ENCODE measurements at places on chromosomes 16 and 17.

DNA sequence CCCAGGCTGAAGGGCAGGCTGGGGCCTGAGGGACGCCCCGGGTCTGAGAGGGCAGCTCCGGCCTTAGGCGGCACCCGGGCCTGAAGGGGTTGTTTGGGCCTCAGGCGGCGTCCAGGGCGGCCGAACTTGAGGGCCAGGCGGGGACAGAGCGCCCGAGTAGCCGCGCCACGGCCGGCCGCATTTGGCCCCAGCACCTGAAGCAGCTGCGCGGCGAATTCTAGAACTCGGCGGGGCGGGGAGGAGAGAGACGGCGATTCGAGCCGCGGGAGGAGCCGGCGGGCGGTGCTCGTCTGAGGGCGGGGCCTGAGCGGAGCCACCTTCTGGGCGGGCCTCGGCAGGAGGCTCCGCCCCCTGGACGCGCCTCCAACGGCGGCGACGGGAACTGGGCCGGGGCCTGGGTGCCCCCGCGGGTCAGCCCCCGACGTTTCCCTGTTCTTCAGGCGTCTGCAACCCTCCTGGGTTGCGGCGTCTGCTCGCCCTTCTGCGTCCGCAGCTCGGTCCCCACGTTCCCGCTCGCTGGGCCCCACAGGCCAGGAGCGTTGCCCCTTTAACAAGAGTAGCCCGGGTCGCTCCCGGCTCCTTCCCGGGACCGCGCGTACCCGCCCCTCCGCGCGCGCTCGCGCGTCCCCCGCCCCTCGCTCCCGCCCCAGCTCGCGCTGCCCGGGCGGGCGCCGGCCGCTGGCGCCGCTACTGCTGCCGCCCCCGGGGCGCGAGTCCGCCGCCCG lies at the start of the genes INCA1 and KIF1C:
INCA1 (minus strand) TSS at position 221 of the 725 bp plus-strand sequence. CDS start 3,085 bp downstream, outside the sequence.
KIF1C (plus strand) TSS at position 649 of the 725 bp plus-strand sequence. CDS start 2,297 bp downstream, outside the sequence.
- DNase-seq: peak; percentile 90

GRCh38 chr16:19696328-19696727 lies 21.7 kb downstream of the KNOP1 start:
- DNase-seq: peak; percentile 72

DNA sequence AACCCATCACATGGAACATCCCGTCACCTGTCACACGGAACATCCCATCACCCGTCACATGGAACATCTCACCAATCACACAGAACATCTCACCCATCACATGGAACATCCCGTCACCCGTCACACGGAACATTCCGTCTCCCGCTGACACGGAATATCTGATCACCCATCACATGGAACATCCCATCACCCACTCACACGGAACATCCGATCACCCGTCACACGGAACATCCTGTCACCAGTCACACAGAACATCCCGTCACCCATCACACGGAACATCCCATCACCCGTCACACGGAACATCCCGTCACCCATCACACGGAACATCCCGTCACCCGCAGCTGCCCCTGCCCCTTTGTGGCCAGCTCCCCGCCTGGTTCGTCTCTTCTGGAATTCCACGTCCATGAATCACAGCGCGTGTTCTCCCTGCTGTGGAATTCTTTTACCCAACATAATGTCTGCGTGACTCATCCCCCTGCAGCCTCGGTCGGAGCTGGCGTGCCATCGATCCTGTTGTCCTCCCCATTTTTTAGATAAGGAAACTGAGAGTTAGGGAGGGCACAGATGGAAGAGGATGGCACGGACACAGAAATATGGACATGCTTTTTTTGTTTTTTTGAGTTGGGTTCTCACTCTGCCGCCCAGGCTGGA lies 5.6 kb downstream of the CPNE7 start:
- no peak for DNase-seq

GRCh38 chr17:61862975-61863800 lies at the start of gene BRIP1:
TSS of gene BRIP1 (minus strand) at chr17:61863528. CDS start at chr17:61861539, 1,989 bp downstream.
- peak; percentile 86 for DNase-seq

GRCh38 chr17:68937890-68938514 lies 17.2 kb downstream of the ABCA8 start:
- no peak for DNase-seq

GRCh38 chr16:54030451-54030850 lies 256.1 kb downstream of the IRX3 start:
- DNase-seq: no peak

DNA sequence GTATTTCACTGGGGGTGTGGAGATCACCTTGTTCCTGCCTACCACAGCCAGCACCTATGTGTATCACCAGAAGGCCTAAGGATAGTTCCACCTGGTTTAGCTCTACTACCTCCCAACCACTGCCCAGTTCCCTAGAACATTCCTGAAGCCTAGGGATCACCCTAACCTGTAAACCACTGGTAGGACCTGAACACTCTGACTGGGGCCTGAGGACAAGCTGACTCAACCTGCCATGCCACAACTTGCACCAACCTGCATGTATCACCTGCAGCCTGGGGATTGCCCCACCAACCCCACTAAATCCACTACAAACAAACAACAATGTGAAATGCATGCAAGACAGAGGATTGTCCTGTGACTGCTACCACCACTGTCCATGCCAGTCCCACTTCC lies 128.1 kb downstream of the KIF2B start:
- no peak for DNase-seq

GRCh38 chr16:81094771-81095251 lies 1.4 kb downstream of the GCSH start:
- no peak for DNase-seq

GRCh38 chr16:23564575-23565363 lies 7.2 kb downstream of the UBFD1 start:
- no peak for DNase-seq

DNA sequence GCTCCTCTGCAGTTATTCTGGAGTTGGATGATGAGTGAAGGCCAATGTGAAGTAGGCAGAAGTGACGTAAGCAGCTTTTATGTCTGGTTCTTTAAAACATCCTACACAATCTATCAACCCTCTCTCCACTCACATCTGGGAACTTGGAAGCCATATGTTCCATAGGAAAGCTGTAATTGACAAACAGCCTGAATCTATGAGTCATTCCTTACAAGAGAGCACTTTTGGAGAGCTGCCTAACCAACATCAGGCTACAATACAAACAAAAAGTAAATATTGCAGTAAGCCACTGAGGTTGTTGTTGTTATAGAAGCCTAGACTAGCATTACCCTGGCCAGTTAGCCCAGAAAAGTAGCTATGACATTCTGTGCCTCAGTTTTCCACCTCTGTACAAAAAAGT lies 5.9 kb downstream of the CCL7 start:
- no peak for DNase-seq

- no peak for DNase-seq
Measured at GRCh38 chr17:67557921-67558320, 159.8 kb upstream of the NOL11 start.

- DNase-seq: no peak
Measured at GRCh38 chr17:32565401-32565800, 78.6 kb downstream of the CDK5R1 start.

GRCh38 chr16:86723689-86724088 lies 145.3 kb downstream of the FOXL1 start:
- no peak for DNase-seq

GRCh38 chr17:74579900-74580299 lies 12.2 kb downstream of the CD300LD start:
- no peak for DNase-seq

DNA sequence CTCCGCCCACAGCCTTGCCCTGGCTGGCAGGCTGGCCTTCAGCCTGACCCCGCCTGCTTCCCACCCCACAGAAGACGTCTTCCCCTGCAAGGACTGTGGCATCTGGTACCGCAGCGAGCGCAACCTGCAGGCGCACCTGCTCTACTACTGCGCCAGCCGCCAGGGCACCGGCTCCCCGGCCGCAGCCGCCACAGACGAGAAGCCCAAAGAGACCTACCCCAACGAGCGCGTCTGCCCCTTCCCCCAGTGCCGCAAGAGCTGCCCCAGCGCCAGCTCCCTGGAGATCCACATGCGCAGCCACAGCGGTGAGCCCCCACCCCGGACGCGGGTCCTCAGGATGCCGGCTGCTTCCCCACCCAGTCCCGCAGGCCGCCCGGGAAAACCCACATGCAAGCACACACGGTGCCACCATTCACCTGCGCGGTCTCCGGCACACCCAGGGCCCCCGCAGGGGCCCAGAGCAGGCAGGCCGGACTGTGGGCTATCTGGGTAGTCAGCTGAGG lies 38.2 kb upstream of the ZC3H18 start:
- no peak for DNase-seq

- DNase-seq: no peak
Measured at GRCh38 chr16:86952769-86953168, 364.4 kb downstream of the C16orf95 start.

DNA sequence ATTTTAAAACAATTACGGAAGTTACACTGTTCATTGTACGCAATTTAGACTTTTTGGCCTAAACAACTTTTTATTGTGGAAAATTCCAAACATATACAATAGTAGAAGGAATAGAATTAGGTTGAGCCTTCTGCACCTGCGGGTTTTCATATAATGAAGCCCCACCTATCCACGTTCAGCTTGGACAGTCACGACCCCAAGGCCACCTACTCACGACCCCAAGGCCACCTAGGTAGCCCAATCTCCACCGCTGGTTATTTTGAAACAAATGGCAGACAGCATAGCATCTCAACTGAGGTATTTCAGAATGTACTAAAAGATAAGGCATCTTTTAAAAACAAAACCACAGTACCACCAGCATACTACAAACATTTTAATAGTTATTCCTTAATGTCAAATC lies 631 bp downstream of the NLRC5 start:
- DNase-seq: no peak

DNA sequence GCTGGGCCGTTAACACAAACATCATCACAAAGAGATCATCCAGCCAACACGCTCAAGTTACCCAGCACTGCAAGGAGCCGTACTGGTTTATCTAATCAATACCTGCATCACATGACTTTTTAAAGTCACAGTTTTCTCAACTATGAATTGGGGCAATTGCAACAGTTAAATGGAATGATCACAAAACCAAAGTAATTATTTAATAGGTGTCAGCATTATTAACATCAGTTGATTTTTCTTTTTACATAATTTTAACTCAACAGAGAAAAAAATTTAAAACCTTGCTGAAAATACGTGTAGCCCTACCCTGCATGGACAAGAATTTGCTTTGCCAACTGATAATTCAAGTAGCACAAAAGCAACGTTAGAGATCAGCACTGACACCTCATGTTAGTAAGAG lies 95.7 kb upstream of the SOX9 start:
- no peak for DNase-seq

- DNase-seq: no peak
Measured at GRCh38 chr17:4693416-4693815, 10.5 kb downstream of the PELP1 start.

DNA sequence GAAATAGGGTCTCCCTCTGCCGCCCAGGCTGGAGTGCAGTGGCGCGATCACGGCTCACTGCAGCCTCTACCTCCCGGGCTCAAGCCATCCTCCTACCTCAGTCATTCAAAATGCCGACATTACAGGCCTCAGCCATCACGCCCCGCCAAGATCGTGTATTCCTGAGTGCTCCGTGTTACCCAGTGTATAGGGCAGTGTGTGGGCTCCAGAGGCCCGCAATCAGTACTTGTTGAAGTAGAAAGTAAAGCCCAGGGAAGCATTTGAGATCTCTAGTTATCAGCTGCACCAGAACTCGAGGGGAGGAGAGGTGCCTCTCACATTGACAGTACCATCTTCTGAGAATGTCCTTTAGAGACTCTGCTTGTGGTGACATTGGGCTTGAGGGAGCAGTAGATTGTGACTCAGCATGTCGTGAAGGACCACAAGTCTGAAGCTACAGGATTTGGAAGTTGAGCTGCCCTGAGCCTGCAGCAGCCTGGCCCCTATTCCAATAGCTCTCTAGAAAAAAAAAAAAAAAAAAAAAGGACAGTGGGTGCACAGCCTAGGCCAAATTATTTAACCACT lies 1.1 kb upstream of the PRPSAP1 start:
- no peak for DNase-seq

GRCh38 chr16:2210009-2210332 lies 692 bp downstream of the BRICD5 start:
- no peak for DNase-seq

GRCh38 chr17:1485423-1486376 lies 6.8 kb downstream of the MYO1C start:
- DNase-seq: peak; percentile 39

DNA sequence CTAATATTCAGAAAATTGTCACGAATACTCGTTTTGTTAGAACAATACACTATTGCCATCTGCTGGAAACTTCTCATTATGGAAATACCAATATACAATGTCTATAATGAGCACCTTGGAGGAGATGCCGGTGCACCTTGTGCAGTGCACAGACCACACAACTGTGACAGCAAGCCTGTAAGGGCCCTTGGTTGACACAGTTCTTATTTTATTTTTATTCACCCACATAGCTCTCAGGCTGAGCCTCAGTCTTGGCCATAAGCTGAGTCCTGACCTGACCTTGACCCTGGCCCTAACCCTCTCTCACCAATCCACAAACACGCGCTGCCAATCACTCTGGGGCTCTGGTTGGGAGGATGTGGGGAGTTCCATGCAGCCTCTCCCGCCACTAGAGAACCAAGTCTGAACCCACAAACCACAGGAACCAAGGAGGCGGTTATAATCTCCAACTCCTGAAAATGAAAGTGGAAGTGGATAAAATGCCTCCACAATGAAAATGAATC lies 7.6 kb downstream of the AIPL1 start:
- peak; percentile 47 for DNase-seq

DNA sequence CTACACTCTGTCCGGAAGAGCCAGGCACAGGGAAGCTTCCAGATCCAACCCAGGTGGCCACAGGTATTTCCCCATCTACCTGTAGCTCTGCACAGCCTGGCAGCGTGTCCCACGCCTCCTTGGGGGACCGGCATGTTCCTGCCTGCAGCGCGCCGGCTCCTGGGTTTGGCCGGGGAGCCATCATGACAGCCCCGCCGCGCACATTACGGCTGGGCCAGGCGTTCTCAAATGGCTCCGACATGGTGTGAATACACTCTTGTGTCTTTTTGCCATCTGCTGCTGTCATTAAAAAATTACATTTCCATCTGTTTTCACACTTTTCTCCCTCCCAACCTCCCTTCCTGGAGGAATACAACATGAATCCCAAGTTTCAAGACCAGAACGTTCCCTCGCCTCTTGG lies 8.0 kb upstream of the GINS2 start:
- no peak for DNase-seq

GRCh38 chr17:19756546-19756945 lies 8.4 kb upstream of the ALDH3A1 start:
- DNase-seq: no peak

- no peak for DNase-seq
Measured at GRCh38 chr16:55625843-55626242, 29.9 kb upstream of the SLC6A2 start.

DNA sequence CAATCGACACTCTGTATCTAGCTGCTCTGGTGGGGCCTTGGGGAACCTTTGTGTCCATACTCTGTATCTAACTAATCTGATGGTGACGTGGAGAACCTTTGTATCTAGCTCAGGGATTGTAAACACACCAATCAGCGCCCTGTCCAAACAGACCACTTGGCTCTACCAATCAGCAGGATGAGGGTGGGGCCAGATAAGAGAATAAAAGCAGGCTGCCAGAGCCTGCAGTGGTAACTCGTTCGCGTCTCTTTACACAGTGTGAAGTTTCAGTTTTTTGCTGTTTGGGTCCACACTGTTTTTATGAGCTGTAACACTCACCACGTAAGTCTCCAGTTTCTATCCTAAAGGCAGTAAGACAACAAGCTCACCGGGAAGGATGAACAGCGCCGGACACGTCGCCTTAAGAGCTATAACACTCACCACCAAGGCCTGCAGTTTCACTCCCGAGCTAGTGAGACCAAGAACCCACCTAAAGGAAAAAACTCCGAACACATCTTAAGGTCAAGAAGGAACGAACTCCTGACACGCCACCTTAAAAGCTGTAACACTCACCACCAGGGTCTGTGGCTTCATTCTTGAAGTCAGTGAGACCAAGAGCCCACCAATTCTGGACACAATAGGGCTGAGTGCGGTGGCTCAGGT lies 64.6 kb downstream of the KPNA2 start:
- no peak for DNase-seq
